Activated T-cell treated with anti-CD3 and anti-CD28 coated beads for 24 hours (primary cell): ENCODE measurements at places on chromosomes 5 and 9.

GRCh38 chr9:91682806-91683205, 259.2 kb upstream of the NFIL3 start:
- no peak for DNase-seq

DNA sequence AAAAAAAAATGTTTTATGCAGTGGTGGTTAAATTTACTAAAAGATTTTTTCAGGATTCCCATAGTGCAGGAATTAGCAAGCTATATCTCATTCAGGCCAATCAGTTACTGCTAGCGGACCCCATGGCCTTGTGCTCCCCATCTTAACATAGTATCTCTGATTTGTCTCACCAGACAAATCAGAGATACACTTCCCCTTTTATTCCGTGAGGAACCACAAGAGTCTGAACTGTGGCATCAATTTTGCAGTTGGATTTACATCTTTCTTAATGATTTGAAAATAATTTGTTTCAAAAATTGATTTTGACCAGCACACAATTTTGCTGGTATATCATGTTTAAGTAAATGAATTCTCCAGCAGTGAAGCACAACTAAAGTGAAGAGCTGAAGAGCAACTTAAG, 17.9 kb downstream of the ITGA1 start:
- DNase-seq: no peak

GRCh38 chr5:67090593-67090992, 106.0 kb downstream of the CD180 start:
- no peak for DNase-seq

GRCh38 chr5:1494780-1495524, 28.8 kb downstream of the LPCAT1 start:
- no peak for DNase-seq

GRCh38 chr9:112705768-112706427, 12.0 kb downstream of the INIP start:
- no peak for DNase-seq

DNA sequence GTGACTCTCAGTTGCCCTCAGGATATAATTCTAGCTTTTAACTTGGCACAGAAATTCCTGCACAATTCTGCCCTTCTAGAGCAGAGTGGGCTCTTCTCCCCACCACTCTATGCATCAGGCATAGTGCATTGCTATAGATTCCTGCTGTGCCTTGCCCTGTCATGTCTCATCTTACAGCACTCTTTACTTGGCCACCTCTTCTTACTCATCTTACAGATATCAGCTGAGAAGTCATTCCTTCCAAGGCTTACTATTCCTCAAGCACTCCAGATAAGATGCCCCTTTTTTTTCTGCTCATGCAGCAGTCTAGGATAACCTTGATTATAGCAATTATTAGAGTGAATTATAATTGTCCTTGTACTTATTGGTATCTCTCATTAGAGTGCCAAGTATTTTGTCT, 5.6 kb downstream of the FAM221B start:
- no peak for DNase-seq

- DNase-seq: no peak
Measured at GRCh38 chr5:112869948-112870347, 8.9 kb downstream of the SRP19 start.
